Forelimb muscle (tissue), 1 donor: ENCODE measurements at places on chromosomes 3 and 15. TPM values are rescaled to one million over a fixed set of nuclear protein-coding genes. Genes with fewer than 3 reads are reported as not detected.

Gene ITIH1
- polyA plus RNA-seq: not detected

Gene TSEN2
- 14.1 TPM for polyA plus RNA-seq

Gene SLC2A2
- not detected for polyA plus RNA-seq

Gene SPTSSB
- polyA plus RNA-seq: 0.59 TPM

Gene HHLA2
- polyA plus RNA-seq: not detected

Gene DBR1
- polyA plus RNA-seq: 9.4 TPM

Gene FBXL2
- polyA plus RNA-seq: 7.9 TPM
